Fibroblast of skin of right biceps (primary cell): ENCODE measurements at places on chromosomes 2 and 18.

- DNase-seq = no peak
Measured at GRCh38 chr18:1053331-1054315, 149.0 kb downstream of the ADCYAP1 start.

DNA sequence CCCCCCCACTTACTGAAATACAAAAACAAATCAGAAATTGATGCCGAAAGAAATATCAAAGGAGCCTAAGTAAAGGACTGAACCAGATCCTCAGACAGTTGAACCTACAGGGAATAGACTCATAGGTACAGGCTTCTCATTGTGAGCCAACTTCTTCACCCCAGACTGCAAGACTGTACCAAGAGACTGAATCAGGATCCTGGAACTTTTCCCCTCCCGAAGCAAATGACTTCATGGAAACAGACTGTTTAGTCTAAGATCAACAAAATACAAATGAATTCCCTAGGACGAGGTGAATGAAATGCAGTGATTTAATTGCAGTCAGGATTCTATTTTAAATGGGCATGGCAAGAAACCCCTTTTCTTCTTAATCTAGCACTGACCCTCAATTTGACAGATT lies 53.6 kb upstream of the RNF152 start:
- DNase-seq = no peak

DNA sequence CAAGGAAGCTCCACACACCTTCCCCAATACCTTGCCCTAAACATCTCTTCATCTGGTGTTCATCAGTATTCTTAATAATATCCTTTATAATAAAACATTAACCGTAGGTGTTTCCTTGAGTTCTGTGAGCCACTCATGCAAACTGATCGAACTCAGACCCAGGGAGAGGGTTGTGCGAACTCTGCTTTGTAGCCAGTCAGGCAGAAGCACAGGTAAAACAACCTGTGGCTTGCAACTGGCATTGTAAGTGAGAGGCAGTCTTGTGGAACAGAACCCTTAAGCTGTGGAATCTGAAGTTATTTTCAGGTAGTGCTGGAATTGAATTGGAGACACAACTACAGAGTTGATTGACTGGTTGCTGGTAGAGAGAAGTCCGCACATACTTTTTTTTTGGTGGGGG lies 4.7 kb downstream of the BUB1 start:
- no peak for DNase-seq

- DNase-seq = no peak
Measured at GRCh38 chr2:14039134-14039533, 593.4 kb upstream of the LRATD1 start.

- no peak for DNase-seq
Measured at GRCh38 chr2:237341872-237342271, 72.1 kb downstream of the COL6A3 start.

DNA sequence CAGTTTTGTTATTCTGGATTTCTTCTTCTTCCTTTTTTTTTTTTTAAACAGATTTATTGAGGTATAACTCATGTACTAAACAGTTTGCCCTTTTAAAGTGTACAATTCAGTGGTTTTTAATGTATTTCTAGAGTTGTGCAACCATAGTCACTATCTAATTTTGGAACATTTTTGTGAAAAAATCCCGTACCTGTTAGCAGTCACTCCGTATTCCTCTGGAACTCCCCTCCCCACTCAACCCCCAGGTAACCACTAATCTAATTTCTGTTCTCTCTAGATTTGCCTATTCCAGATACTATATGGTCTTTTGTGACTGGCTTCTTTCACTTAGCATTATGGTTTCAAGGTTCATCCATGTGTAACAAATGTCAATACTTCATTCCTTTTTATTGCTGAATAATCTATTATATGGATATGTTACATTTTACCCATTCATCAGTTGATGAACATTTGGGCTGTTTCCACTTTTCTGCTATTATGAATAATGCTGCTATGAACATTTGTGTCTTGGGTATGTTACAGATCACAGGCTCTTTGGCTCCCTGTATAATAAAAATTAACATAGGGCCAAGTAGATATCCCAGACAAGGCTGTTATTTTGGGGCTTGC lies 21.9 kb downstream of the EHBP1 start:
- no peak for DNase-seq
